Stimulated activated CD8-positive, alpha-beta memory T cell treated with anti-CD3 and anti-CD28 coated beads, Interleukin-7, amount 100 ng/mL, for 24 hours (primary cell): ENCODE measurements at places on chromosomes 13 and 19.
A peak's percentile ranks its signal among the peaks of the same experiment; 100 is the strongest.

GRCh38 chr19:17806945-17807344, 12.0 kb downstream of the B3GNT3 start:
- no peak for DNase-seq

DNA sequence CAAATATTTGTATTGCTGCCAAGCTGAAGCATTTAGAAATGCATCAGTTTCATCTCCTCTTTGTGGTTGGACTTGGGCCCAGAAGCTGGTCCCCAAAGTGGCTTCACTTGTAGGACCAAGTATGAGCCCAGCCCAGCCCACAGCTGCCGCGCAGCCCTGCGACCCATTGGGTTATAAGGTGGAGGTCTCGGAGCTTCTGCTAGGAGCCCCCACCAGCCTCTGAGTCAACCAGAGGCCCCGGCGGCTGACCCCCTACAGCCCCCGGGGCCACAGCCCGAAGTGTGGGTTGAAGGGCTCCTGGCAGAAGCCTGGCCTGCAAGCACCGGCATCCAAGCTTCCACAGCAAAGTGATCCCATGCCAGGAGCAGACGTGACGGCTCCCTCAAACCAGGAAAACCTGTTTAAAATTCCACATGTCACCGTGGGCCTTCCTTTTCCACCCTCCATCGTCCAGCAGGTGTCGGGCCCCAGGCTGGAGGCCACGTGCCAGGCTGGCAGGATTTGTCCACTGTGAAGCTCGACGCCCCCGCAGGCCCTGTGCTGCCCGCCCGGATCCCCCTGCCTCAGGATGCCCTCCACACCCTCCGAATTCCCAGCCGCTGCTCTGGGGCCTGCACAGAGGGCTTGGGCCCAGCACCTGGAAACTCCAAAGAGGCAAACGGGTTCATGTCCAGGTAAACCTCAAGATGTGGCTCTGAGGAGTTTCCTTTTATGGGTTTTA, 54.7 kb downstream of the C13orf46 start:
- no peak for DNase-seq

DNA sequence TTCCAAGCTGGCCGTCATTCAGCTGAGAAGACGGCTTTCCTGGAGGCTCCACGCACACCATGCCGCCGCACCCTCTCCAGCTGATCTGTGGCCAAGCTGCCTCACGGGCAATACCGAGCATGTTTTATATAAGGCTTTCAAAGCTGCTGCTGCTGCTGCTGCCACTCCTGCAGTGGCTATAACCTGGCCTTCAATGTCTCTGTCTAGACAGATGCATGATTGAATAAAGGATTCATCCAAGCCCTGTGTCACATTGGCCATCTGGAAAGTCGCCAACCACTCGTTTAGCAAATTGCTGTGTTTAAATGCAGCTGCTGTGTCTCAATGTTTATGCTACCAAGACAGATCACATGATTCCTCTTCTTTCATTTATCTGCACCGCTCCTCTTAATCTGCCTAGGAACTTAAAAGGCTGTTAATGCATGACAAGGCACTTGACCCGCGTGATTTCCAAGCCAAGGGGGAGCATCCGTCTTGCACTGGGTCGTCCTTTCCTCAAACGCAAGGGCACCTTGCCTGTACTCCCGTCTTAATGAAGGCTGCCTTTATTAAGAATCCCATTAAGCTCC, 114.3 kb downstream of the TEX26 start:
- no peak for DNase-seq

DNA sequence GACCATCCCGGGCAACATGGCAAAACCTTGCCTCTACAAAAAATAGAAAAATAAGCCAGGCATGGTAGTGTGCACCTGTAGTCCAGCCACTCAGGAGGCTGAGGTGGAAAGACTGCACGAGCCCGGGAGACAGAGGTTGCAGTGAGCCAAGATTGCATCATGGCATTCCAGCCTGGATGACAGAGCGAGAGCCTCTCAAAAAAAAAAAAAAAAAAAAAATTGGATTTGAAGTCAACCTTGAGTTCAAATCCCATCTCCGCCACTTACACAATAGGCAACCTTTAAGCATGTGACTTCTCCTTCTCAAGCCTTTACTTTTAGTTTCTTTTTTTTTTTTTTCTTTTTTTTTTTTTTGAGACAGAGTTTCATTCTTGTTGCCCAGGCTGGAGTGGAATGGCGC, 12.0 kb downstream of the KASH5 start:
- DNase-seq = no peak

DNA sequence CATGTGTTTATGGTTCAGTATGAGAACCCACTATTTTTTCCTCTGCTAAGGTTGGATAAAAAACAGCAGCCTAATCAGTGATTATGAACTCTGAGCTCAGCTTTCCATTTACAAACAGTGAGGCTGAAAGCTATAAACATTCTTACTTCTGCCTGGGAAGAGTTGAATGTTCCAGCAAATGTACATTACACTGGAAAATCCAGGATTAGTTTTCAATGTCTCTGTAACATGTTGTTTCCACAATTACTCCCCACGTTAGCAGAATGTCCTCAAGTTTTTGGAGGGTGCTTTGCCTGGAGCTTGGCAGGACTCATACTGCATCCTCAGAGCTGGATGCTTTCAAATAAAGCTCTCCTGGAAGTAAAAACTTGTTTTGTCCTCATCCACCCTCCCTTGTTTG, 150.4 kb downstream of the POSTN start:
- DNase-seq = no peak

DNA sequence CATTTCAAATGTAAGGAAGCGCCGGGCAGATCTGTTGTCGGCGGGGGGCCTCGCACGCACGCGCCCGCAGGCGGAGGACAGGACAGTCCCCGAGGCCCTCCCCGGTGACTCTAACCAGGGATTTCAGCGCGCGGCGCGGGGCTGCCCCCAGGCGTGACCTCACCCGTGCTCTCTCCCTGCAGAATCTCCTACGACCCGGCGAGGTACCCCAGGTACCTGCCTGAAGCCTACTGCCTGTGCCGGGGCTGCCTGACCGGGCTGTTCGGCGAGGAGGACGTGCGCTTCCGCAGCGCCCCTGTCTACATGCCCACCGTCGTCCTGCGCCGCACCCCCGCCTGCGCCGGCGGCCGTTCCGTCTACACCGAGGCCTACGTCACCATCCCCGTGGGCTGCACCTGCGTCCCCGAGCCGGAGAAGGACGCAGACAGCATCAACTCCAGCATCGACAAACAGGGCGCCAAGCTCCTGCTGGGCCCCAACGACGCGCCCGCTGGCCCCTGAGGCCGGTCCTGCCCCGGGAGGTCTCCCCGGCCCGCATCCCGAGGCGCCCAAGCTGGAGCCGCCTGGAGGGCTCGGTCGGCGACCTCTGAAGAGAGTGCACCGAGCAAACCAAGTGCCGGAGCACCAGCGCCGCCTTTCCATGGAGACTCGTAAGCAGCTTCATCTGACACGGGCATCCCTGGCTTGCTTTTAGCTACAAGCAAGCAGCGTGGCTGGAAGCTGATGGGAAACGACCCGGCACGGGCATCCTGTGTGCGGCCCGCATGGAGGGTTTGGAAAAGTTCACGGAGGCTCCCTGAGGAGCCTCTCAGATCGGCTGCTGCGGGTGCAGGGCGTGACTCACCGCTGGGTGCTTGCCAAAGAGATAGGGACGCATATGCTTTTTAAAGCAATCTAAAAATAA, 18.2 kb downstream of the IL17D start:
- no peak for DNase-seq

DNA sequence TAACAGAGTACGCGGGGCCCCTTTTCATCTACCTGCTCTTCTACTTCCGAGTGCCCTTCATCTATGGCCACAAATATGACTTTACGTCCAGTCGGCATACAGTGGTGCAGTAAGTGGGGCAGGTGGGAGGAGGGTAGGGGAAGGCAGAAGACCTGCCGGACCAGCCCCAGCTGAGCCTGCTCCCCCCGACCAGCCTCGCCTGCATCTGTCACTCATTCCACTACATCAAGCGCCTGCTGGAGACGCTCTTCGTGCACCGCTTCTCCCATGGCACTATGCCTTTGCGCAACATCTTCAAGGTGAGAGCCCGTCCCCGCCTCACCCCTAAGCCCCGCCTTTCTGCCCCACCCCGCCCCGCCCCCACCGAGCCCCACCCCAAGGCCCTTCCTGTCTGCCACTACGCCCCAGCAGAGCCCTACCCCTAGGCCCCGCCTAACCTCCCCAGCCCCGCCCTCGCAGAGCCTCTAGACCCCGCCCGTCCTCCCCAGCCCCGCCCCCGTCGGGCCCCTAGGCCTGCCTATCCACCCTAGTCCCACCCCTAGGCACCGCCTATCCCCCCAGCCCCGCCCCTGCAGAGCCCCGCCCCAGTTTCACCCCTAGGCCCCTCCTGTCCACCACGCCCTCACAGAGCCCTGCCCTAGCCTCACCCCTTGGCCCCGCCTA, 7.7 kb downstream of the NDUFB7 start:
- peak; percentile 52 for DNase-seq

GRCh38 chr19:33063753-33064457, 783 bp downstream of the RHPN2 start:
- no peak for DNase-seq

DNA sequence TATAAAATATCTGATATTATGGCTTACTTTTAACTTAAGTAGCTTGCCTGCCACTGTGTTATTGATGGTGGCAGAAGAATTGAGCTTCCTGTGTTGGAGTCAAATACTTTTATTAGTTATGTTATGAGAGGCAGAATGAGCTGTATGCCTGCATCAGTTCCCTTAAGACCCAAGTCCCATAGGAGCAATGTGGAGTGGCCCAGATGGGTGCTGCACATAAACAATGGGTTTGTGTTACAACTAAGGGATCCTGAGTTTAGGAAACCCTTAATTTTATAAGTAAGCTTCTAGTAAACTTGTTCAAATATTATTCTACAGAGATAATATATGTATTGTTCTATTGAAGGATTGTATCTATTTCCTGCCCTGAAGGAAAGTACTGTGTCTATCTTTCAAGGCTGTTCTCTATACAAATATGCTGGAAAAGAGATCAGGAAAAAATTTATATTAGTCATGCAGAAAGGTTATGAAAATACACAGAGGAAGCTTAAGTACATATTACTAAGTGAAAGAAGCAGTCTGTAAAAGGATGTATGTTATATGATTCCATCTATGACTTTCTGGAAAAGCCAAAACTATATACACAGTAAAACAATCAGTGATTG, 2018.0 kb upstream of the PCDH20 start:
- no peak for DNase-seq

GRCh38 chr13:27306364-27306763, 35.7 kb downstream of the RASL11A start:
- no peak for DNase-seq

GRCh38 chr19:6246174-6247006, 33.4 kb downstream of the MLLT1 start:
- DNase-seq = no peak

DNA sequence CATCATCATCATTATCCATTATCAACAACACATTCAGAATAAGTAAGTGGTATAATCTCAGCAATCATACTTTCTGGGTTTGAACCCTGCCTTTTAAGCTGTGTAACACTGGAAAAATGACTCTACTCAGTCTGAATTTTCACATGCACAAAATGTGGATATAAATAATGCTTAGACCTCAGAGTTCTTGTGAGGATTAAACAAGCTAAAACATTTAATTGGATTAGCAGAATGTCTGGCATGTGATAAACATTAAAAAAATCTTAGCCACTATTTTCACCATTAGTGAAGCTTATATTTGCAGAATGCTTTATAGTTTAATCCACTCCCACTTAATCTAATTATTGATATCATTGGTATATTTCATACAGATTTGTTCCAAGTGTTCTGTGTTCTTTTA, 412.3 kb downstream of the RFC3 start:
- DNase-seq = no peak

- DNase-seq = no peak
Measured at GRCh38 chr19:53873773-53874605, 6.3 kb downstream of the MYADM start.

GRCh38 chr19:16595097-16595496, 22.9 kb upstream of the SLC35E1 start:
- DNase-seq = no peak

DNA sequence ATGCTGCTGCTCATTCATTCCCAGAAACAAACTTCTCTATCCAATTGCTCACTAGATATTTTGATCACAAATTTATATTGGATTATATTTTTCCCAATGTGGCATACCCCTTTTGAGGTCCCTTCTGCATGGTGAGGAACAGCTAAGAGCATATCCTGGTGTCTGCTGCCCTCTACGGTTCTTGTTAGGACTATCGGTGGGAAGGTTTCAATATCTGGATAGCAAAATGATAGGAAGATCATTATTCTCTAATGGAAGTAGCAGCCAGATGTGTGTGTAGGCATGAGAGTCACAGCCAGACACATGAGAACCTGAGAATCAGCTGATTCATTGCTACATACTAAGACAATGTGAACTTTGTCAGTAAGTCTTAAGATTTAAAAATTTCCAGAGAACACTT, 1422.4 kb upstream of the MIR17HG start:
- DNase-seq = no peak

DNA sequence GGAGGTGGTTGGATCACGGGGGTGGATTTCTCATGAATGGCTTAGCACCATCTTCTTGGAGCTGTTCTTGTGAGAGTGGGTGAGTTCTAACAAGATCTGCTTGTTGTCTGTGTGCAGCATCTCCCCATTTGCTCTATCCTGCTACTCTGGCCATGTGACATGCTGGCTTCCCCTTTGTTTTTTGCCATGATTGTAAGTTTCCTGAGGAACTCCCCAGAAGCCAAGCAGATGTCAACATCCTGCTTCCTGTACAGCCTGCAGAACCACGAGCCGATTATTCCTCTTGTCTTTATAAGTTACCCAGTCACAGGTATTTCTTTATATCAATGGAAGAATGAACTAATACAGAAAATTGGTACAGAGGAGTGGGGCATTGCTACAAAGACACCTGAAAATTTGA, 2.3 kb upstream of the SIGLEC12 start:
- no peak for DNase-seq

- no peak for DNase-seq
Measured at GRCh38 chr13:100944791-100945345, 270.3 kb upstream of the TMTC4 start.

GRCh38 chr13:109007946-109008345, 378.5 kb downstream of the MYO16 start:
- DNase-seq = no peak

- DNase-seq = no peak
Measured at GRCh38 chr13:67232384-67232783, 2.2 kb upstream of the PCDH9 start.

DNA sequence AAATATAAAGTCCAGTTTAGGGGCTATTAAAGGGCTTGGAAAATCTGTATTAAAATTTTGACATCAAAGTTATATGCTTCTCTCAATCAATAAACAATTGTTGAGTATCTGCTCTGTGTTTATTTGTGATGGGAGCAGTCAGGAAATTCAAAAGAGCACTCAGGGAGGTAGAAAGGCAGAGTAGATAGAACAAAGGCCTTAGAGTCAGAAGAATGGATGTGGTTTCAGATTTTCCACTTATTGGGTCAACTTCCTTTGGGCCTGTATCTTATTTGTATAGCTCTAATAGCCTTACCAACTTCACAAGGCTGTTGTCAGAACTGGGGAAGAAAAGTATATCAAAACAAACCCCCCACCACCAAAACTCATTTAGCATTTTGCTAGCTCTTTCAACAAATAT, 302.6 kb downstream of the SPRY2 start:
- no peak for DNase-seq
